ENCODE measurements at places on chromosomes 5 and 9.

DNA sequence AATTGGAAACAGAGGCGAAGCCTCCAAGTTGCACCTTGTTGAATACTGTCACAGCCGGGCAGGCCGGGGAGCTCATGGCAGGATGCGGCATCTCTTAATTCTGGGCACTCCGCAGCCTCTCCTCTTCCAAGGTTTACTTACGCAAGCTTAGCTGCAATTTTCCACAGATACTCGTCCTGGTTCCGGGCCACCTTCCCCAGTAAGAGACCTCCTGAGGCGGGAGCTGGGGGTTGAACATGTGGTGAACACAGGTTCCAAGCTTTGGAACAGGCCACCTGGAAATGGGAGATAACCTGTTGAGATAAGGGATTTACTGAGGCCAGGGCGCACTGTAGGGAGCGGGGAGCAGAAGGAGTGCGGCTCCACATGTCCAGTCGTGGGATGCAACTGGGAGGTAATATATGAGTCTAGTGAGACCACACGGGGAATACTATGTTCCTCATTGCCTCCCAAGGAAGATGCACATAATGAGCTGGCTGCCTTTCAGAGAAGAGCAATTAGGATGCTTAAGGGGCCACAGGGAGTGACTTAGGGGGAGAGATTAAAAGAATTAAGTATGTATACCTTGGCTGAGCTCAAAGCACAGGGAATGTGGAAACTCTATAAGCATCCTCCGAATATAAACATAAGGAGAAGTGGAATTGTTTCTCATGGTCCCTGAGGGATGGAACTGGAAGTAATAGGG, 335.2 kb downstream of the CWC27 start:
- DNase-seq, result no peak

DNA sequence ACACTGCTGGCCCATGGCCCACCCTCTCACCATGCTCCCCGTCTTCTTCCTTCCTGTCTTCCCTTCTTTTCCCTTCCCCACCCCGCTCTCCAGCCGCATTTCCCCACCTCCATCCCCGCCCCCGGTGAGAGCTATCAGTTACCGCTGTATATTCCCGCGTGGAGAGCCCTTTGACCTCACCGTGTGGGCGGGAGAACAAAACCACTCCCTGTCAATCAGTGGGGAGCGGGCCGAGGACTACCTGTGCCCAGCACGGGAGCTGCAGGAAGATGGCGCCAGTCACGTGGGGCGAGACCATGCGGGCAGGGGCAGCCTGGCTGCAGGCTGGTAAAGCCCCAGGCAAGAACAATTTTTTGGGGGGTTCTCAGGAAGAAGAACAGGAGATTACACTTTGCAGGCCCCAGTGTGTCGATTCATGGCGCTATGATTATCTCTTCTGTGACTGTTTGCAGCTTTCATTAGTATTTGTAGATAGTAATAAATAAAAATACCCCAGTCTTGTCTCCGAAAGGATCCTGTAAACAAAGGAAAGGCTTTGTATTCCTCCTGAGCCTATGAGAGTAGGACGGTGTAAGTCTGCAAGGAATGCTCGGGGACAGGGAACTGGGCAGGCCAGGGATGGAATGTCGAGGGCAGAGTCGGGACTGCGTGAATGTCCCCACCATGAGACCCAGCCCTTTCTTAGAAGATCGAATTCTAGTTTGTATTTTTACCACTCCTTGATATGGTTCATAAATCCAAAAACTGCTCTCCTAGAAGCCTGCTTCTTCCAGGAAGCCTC, 14.8 kb upstream of the DMRT1 start:
- no peak for DNase-seq

- DNase-seq, result no peak
These were observed 81.9 kb downstream of the EBF1 start for GRCh38 chr5:159017786-159018185.

DNA sequence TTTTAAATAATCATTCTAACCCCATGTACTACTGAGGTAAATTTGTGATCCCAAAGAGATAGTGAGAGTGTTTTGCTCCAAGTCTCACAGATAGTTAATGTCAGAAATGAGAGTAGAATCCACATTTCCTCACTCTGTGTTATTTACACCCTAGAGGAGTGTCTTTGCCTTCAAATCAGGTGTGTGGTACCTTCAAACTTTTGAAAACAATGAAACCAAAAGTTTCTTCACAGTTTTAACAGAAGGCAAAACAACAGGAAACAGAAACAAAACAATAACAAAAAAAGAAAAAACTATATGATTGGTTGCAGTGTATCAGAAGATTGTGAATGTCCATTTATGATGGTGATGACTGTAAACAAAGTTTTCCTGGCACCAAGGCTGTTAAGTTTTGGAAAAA, 85.9 kb downstream of the ERBIN start:
- no peak for DNase-seq

DNA sequence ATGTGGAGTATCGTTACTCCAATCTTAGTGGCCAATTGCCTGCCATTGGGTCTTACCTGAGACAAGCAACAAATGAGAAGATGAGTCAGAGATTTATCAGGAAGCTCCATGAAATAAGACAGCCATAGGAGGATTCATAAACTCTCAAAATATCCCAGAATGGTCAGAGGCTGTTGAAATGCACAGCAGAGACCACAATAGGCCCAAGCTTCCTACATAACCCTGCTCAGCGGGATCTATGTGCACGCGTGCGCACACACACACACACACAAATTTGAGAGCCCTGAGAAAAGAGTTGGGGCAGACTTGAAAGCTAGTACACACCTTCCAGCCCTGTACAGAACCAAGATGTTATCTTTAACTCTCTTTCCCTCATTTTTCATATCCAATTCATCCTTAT, 9.8 kb downstream of the UIMC1 start:
- no peak for DNase-seq

- no peak for DNase-seq
These were observed 964.7 kb upstream of the PTPRD start for GRCh38 chr9:11577522-11577921.

GRCh38 chr5:124659798-124660197, 86.6 kb downstream of the ZNF608 start:
- no peak for DNase-seq

GRCh38 chr9:127540664-127541041, 71.4 kb upstream of the STXBP1 start:
- DNase-seq, result no peak

DNA sequence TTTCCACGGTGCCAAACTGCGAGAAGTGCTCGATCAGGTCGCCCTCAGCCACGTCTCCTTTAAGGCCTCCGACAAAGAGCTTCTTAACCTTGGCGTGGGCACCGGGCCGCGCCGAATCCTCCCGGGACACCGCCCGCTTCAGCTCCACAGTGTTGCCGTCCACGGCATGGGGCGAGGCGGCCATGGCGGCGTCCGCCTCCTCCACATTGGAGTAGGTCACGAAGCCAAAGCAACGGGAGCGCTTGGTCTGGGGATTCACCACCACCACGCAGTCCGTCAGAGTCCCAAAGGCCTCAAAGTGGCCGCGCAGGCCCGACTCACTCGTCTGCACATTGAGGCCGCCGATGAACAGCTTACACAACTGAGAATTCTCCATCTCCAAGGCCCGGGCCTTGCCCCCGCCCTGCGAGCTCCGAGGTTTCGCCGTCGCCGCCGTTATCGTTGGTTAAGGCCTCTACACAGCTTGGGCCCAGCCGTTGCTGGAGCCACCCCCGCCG, 424 bp downstream of the HNRNPA0 start:
- DNase-seq, result no peak

GRCh38 chr5:55855509-55855908, 4.4 kb downstream of the IL31RA start:
- DNase-seq, result no peak

GRCh38 chr5:146032911-146033310, 72.5 kb downstream of the PLAC8L1 start:
- no peak for DNase-seq

DNA sequence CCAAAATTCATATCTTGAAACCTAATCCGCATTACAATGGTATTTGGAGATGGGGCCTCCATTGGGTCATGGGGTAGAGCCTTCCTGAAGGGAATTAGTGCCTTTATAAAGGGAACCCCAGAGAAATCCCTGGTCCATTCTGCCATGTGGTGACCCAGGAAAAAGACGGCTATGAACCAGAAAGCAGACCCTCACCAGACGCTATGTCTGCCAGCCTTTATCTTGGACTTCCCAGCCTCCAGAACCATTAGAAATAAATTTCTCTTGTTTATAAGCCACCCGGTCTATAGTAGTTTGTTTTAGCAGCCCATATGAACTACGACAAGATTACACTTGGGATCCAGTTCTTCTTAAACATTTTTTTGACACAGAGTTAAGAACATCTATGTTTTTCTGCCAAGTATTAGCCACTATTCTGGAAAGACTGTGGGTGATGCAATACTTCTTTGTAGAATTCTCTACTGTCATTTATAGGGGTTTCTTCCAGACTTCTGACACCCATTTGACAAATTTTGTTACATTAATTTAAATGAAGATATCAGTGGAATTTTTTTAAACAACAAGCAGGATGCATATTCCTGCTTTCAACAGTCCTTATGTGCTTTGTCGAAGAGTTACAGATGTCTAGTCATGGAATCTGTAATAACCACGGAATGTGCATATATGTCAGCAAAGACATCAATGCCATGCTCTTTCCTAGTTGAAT, 572.4 kb downstream of the NR2F1-AS1 start:
- no peak for DNase-seq

DNA sequence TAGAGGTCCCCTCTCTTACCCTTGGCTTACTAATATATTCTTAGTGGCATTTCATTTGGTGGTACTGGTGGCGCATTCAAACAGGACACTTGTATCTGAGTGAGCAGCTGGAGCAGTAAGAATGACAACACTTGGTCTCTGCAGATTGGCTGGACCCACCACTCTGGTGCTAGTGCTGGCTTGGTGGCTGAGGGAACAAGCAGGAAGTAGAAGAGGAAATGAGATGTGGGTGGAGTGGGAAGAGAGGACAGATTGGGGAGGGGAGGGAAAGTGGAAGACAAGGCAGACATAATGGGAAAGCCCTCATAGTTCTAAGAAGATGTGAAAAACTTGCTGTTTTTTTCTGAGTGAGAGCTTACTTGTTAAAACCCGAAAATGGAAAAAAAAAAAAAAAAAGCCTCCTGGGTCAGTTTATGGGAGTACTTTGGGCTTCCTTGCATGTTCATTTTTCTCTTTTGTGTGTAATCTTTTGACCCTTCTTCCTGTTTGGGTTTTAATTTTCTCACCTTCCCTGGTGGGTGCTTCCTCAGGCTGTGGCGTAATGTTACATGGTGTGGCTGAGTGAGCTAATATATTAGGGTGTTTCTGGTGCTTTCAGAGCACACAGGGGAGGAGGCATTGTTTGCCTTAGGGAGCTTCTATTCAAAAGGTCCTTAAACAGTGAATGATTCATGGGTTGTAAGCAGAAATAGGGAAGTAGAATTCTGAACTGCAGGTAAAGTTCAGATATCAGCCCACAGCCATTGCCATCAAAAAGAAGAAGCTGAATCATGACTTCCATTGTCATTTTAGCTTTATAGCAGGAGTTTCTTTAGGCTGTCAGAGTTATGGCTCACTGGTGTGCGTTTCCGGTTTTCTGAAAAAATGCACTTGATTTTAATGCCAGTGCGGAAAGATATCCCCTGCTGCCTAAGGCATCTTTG, 52.3 kb downstream of the TLE4 start:
- DNase-seq, result peak; percentile 2

GRCh38 chr5:124064956-124065355, 553.0 kb downstream of the CSNK1G3 start:
- no peak for DNase-seq

DNA sequence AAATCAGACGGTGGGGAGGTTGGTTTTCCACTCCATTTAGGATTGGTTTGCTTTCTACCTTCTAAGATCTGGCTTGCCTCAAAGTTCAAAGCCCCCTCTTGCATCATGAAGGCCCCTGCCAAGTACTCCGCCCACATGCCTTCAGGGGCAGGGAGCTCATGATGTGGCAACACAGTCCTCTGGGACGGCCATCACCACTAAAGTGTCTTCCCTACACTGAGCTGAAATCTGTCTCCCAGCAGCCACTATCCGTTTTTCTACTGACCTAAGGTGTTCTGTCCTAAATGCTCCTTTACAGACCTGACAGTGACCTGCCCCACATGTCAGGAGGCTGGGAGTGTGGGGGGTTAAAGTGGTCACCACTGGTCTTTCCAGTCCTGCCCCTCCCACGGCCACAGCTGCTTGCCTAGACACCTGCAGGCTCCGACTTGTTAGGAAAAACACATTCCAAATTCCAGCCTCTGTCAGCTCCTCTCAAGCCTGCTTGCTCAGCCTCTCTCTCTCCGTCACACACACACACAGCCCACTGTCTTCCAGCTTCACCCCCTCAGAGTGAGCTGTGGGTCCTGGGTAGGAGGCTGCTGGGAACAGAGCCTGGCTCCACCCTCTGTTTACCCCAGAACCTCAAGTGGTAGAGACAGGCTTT, 44.9 kb downstream of the SHB start:
- DNase-seq, result no peak

DNA sequence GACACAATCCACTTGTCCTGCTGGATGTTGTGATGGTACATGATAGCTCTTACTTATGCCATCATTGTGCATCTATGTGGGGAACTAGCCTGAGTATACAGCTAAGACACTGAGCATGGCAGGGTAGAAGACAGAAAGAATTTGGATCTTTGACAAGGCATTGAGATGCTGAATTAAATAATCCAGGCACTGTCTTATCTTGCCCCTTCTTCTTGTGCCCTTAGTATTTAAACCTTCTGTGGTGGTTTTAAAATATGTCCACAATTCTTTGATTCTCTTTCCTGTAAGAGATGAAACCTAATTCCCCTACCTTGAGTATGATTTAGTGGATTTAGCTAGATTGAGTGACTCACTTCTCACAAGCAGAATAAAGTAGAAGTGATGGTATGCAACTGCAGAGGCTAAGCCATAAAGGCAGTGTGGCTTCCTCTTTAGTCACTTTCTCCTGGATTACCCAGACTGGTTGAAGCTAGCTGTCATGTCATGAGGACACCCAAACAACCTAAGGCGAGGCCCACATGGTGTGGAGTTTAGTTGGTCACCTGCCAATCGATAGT, 174.0 kb upstream of the NREP start:
- DNase-seq, result no peak

GRCh38 chr9:122291458-122291857, 26.8 kb downstream of the MRRF start:
- DNase-seq, result no peak

GRCh38 chr5:96115147-96115807, 153.6 kb upstream of the ELL2 start:
- DNase-seq, result no peak

GRCh38 chr9:32783168-32783891, at the start of gene TMEM215:
Gene TMEM215 (plus strand): TSS chr9:32783540. CDS start chr9:32784184, 644 bp downstream.
- no peak for DNase-seq

DNA sequence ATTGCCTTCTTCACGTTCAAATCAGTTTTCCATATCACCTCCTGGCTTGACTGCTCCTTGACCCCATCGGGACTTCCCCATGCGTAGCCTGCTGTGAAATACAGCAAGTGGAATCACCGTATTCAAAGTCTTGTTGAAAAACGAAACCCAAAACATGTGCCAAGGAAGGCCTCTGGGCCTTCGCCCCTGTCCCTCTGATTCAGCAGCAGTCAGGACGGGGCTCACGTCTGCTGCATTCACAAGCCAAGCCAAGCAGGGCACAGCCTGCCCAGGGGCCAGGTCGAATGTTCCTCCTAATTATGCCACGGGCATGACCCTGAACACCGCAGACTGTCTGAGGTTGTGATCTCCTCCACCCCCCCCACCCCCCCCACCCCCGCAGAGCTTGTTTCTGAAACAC, 960 bp upstream of the CTNND2 start:
- no peak for DNase-seq
